ENCODE measurements at places on chromosomes 4 and X.

DNA sequence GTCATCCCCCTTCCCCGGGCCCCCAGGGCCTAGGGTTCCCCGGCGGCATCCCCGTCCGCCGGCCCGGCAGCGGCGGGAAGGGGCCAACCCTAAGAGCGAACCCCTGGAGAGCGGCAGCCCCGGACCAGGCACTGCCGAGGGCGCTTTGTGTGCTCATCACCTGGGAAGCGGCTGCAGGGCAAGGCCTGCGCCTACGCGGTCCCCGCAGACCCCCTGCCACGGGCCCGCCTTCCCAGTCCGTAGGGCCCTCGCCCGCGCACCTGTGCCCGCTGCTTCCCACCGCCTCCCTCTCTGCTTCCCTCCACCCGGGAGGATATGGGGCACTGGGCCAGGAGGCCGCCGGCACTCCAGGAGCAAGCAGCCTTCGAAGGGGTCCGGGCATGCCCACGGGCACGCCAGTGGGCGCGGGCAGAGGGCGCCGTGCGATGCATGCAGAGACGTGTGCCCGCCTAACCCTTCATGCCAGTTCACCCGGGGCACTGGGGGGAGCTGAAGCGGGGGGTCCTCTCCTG is 2.6 kb downstream of the FLNA start:
- DNase-seq, result no peak

DNA sequence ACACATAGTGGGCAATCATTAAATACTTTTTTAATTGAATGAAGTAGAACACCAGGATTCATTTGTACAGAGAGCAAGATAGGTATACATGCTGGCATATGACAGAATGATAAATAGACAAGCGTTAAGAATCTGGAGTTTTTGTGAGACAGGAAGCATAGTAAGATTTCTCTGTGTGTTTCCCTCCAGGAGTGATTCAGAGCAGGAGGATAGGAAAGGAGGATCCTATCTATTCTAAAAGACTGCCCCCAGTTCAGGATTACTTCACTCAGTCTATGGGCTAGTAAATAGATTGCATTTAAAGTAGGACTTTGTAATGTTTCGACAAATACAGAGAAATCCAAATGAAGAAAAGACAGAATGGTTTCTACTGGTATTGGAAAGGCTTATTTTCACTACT is 423.7 kb downstream of the PDGFC start:
- DNase-seq, result no peak

DNA sequence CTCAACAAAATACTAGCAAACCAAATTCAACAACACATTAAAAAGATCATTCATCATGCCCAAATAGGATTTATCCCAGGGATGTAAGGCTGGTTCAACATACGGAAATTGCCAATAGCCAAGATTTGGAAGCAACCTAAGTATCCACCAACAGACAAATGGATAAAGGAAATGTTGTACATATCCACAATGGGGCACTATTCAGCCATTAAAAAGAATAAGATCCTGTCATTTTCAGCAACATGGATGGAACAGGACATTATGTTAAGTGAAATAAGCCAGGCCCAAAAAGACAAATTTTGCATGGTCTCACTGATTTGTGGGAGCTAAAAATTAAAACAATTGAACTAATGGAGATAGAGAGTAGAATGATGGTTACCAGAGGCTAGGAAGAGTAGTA is 82.0 kb upstream of the FAM241A start:
- DNase-seq, result no peak

DNA sequence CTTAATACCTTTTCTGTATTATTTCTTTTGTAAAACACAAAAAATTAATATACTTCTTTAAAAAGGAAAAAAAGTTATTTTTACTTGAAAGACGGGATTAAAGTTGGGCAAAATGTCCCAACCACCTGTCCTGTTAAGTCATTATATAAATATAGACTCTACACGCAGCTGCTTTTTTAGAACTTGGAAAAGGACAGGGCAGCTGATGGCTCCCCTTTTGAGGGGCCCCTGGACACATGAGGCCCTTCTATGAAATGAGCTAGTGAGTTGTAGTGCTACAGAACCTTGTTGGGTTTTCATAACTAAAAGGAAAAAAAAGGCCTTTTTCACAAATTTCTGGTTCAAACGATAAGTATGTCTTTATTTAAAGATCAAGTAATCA is 600 bp upstream of the BEX2 start:
- no peak for DNase-seq

DNA sequence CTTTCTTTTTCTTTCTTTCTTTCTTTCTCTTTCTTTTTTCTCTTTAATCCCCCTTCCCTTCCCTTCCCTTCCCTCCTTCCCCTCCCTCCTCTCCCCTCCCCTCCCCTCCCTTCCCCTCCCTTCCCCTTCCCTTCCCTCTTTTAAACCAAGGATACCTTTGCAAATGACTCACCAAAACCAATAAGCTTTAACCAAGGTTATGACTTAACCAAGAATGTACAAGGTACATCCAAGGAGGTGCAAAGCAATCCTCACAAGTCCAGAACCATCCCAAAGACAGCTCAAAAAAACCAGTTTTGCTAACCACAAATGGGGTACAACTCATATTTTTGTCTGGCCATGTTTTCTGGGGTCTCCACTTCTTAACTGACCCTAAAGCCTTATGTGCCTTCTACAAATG is 174.7 kb upstream of the PPP1R2C start:
- no peak for DNase-seq

GRCh38 chrX:139967300-139967699 is 2.0 kb upstream of the CXorf66 start:
- DNase-seq, result peak; percentile 24

DNA sequence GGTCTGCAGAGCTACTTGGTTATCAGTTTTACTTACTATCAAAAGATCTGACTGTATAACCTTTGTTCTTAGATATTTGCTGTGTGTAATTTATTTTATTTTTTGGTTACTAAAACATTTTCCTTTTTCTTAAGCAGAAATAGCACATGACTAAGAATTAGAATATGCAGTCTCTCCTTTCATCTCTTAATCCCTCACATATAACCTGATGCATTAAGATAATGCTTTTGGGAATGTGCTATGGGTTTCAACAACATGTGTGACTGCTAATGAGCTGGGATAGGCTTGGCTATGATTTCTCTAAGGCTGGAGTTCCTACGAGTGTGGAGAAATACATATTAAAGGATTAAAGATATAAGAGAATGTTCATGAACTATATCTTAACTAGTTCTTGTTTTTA is 41.5 kb downstream of the SHROOM3 start:
- DNase-seq, result no peak

DNA sequence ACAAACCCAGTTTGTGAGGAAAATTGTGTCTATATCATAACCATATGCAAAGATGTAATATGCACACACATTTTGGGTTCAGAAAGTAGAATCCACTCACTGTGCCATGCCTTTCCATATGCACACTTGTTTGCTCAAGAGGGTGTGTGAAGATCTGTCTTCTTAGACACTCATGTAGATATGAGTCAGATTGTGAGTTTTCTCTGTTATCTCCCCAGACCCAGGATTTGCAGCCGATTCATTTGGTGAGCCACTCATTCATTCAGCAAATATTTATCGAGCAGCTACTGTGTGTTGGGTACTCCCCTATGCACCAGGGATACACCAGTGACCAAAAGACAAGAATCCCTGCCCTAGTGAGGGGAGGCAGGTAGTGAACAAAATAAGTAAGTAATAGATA is 81.5 kb downstream of the CLCN5 start:
- DNase-seq, result no peak

DNA sequence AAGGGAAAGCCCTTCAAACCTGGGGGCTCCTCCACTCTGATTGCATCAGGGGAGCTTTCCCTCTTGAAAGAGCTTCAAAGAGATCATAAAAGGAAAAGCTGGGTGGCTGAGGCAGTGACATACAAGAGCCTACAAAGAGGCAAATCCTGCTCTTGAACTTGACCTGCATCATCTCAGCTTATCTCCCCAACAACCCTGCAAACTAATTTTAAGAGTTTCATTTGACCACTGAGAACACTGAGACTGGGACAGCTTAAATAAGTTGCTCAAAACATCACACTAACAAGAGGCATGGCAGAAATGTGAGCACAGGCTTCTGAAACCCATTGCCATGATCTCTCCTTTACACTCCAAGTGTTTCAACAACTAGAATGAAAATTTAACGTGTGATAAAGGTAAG is 101.6 kb upstream of the PPARGC1A start:
- DNase-seq, result no peak

- DNase-seq, result no peak
Measured at GRCh38 chr4:188107931-188108843, 1.2 kb downstream of the TRIML2 start.

DNA sequence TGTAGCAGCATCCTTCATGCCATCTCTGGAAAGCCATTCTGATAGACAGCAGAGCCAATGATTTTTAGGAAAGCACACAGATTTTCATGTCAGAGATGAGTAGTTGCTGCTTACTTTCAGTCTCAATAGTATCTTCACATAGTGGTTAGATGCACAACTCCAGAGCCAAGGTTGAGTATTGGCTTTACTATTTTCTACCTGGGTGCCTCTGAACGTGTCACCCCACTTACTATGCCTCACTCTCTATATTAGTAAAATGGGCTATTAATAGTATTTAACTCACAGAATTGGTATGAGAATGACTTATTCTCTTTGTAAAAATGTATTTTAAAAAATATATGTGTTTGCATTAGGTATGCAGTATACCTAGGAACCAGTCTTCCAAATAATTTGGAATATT is 108.8 kb upstream of the STIM2 start:
- DNase-seq, result no peak

DNA sequence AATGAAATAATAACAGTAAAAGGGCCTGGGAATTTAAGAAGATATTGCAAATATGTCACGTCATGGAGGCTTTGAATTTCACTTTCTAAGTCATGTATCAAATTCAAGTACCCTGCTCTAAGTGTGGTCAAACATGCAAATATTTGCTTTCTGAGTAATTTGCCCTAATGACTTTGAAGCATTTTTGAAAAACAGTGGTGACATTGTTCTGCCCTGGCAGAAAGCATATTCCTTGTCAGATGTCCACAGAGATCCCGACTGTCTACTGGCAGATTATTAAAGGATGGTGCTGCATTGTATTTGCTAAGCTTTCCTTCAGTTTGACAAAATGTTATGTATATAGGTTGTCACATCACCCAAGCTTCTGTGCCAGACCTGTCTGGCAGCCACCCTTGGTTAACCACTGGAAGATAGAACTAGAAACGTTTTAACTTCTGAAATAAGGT is 92.5 kb downstream of the ANK2 start:
- no peak for DNase-seq

DNA sequence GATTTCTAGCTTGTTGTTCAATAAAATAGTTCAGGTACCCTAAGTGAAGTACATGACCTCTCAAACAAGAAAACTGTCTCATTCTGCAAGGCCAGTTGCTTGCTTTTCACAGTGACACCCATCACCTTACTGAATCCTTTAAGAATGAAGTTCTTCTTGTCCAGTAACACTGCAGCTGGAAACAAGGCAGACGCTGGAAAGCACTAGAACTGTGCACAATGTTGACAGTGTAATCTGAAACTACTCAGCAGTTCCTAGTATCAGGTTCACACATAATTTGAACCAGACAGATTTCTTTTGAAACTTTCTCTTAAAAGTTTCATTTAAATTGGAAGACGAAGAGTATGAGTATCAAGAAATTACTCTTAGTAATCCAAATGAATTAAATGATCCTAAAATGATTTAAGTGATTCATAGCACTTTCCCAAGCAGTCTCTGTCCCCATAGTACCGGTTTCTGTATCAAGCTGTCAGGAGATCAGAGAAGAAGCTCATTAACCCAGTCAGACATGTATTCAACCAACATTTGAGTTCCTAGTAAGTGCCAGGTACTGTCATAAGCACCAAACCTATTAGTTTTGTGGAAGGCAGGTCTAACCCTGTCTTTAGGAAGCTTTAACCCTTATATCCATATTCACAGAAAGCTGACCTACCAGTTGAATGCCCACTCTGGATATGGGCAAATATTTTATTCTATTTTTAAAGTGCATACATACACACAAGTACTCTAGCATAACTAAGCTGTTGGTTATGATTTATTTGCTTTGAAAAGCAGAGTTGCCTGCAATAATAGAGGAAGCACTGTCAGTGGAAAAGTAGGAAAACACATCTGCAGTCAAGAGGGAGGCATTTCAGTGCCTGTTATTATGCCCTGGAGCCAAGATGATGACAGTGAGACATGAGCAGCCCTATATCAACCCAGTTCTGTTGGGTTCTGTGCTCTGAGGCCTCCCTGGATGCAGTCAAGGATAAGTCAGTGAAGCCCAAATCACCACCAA is 63.6 kb downstream of the PALLD start:
- no peak for DNase-seq

DNA sequence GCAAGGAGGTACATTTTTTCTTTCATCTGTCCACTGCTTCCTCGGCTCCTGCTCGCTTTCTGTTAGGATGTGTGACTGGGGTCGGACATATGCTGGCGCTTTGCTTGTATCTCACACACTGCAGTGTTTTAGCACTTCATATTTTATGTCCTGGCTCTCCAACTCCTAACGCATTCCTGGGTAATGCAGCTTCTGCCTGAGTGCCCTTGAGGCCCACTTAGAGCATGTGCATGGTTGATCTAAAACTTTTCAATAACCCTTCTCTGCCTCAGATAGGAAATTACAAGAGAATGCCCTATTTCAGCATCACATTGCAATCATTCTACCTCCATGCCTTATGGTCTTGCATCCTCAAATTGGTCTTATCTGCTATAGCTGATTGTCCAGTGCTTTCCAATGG is 65.3 kb downstream of the NEIL3 start:
- DNase-seq, result no peak

- DNase-seq, result no peak
Measured at GRCh38 chr4:144410230-144410783, 235.6 kb upstream of the HHIP start.

Data from hematopoietic multipotent progenitor cell treated with erythropoietin and hydrocortisone succinate and interleukin-3 and kit ligand, for 6 days (in vitro differentiated cells).